ENCODE measurements at places on chromosomes 7 and 10.
A peak's percentile ranks its signal among the peaks of the same experiment; 100 is the strongest.

DNA sequence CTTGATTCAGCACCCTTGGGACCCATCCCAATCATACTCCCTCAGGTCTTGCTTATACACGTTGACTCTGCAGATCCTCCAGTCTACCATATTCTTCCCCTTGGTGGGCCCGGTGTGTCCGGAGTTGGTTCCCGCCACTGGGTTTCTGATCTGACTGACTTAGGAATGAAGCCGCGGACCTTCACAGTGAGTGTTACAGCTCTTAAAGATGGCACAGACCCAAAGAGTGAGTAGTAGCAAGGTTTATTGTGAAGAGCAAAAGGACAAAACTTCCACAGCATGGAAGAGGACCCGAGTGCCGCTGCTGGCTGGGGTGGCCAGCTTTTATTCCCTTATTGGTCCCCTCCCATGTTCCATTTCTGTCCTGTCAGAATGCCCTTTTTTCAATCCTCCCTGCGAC lies 5.9 kb upstream of the GDF10 start:
- DNase-seq, result no peak

- no peak for DNase-seq
These were observed 54.4 kb downstream of the MGMT start for GRCh38 chr10:129521161-129522025.

- DNase-seq, result no peak
These were observed 81.8 kb downstream of the DIP2C start for GRCh38 chr10:607545-608185.

GRCh38 chr10:93695740-93696139 lies 6.7 kb downstream of the FRA10AC1 start:
- no peak for DNase-seq

GRCh38 chr10:110016039-110016438 lies 8.3 kb downstream of the ADD3 start:
- DNase-seq, result no peak

DNA sequence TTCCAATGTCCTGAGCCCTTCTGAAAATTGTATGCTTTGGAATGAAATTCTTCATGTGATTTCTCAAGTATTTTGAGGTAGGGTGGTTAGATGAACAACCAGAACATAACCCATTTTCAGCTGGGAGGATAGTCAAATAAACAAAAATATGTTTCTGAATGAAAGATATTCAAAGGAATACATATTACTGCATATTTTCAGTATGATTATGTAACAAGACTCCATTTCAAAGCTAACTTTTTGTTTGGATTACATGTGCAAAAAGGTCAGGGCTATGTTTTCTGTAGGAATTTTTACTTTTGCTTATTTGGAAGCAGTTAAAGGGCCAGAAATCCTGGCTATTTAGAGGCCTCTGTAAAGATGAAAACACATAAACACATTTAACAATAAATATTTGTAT lies 27.7 kb downstream of the CDK6 start:
- DNase-seq, result no peak

- DNase-seq, result no peak
These were observed 161.9 kb upstream of the MEOX2 start for GRCh38 chr7:15848362-15848761.

DNA sequence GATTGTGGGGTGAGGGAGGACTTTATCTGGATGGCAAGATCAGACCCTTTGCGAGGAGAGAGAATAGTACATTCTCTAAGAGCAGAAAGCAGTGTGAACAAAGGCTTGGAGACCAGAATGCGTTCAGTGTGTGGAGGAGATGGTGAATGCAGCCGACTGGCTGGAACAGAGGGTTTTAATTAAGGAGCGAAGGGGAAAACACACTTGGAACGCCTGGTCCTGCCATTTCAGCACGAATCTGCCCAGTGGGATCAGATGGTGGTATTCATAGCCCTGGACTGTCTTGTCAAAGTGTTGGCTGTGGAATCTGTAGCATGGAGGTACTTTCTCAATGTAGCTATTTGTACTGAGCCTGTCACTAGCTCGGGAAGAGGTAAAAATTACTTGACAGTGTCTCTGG lies 260.9 kb downstream of the SLC25A13 start:
- no peak for DNase-seq

- DNase-seq, result no peak
These were observed 30.5 kb downstream of the SHTN1 start for GRCh38 chr10:116974456-116975005.

GRCh38 chr7:69937097-69937496 lies 338.8 kb downstream of the AUTS2 start:
- DNase-seq, result no peak

DNA sequence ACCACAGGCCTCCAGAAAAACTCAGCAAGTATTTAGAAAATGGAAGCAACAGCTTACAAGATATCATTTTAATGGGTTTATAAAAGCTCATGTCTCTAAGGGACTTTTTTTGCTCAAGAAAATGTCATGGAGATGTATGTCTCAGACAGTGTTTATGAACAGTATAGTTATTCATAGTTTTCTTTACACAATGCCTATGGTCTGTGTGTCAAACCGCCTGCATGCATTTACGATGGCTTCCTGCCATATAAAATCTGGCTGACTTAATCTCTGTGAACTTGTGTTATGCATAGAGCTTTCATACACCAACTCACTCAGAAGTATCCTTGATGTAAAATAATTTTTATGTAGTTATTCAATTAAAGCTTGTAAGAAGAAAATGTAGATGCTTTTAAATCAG lies 1314.2 kb upstream of the LRRTM3 start:
- DNase-seq, result no peak

GRCh38 chr10:12041766-12042408 lies 722 bp downstream of the UPF2 start:
- peak; percentile 33 for DNase-seq

GRCh38 chr7:102064361-102065025 lies 222.2 kb upstream of the SH2B2 start:
- no peak for DNase-seq

All from activated T-cell treated with anti-CD3 and anti-CD28 coated beads for 48 hours (primary cell).